PC-9 (cell line): ENCODE measurements at places on chromosomes 1 and 21.

GRCh38 chr1:70672442-70672888, 261.4 kb downstream of the CTH start:
- DNase-seq = no peak

DNA sequence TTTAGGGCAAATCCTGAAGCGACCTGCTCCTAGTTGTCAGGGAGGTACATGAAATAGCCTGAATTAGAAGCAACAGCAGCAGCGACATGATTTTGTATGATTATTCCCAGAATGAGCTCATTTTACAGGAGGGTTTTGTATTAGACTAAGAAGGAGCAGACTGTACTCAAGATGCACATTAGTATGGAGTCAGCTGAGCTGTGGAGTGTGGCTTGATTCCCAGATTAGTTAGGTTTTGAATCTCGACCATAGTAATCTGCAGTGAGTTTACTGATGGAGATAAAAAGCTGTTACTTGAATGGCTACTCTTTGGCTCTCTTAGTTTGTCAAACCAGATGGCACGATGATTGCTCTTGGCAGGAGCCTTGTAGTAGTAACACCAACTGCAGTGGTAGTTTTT, 143.1 kb downstream of the PHTF1 start:
- DNase-seq = no peak

DNA sequence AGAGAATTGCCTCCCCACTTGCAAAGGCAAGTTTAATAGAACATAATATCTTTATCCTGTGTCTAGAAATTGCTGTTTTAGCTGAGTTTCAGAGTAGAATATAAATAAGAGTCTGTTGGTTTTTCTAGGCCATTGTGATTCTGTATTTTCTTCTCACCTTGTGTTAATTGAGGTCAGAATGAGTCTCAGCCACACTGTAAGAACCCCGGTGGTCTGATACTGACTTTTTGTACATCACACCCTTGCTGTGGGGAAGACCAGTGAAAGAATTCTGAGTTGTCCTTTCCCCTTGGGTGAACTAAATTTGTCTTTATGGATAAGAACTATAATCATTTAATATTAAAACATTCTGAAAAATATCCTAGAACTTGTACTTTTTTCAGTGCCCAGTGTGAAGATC, 6.8 kb downstream of the HIPK1 start:
- no peak for DNase-seq

DNA sequence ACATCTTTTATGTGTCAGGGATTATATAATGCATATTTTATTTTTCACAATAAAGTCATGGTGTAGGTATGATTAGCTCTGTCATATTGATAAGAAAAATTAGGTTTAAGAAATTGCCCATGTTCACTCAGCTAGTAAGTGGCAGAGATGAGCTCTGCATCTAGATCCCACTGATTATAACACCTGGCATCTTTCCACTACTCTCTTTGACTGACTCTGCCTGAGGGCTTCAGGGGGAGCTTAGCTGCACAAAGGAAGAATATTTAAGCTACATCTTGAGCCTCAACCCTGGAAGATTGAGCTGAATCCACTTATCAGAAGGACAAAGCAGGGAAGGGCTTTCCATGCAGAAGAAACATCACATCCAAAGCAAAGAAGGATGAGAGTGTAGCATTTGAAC, 190.4 kb downstream of the MIS18A start:
- DNase-seq = no peak

DNA sequence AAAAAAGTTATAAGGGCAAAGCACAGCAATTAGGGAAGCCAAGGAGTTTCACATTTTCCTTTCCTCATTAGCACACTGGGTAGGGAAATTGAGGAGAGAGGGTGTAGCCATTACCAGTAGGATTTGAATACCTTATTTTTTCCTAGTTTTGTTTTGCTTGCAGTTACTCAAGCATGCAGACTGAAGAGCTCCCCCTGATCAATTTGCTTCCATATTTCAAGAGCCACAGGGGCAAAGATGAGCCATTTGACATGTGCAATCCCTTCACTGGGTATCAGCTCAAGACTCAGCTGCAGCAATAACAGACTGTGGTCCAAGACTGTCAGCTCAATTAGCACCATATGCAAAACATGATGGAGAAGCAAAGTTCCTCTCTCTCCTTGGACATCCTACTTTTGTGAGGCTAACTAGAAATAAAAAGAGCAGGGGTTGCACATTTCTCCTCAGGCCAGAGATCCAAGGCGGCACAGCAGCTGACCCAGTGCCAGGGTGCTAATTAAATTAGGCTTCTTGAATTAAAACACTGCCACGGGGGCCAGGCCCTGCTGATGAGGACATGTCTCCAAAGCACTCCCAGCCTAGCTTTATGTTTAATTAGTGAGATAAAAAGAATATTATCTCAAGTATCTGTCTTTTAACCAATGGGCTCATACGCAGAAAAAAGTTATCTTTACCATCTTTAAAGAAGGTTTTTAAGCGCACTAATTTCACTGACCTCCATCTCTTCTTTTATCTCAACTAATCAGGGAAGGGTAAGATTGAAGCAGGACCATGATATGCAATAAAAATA, 36.7 kb upstream of the LRRC53 start:
- no peak for DNase-seq

GRCh38 chr1:109243221-109243620, 6.1 kb upstream of the CELSR2 start:
- no peak for DNase-seq

DNA sequence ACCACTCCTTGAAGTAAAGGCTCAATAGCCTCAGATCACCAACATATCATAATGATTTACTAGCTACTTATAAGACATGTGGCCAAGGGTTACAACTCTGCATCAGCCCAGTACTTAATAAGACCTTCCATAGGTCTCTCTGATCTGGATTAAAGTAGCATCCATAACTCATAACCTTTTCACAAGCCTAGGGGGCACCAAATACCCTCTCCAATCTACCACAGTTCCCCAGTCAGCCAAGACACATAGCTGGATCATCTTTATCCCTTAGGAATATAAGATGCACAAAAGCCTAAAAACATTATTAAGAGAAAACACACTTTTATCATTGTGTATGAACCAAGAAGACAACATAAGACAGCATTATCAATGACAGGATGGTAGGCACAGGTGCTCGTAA, 22.1 kb downstream of the SSX2IP start:
- DNase-seq = no peak

- no peak for DNase-seq
Observed at GRCh38 chr21:27422435-27422834, 455.5 kb upstream of the ADAMTS5 start.

GRCh38 chr1:18118078-18118477, 10.5 kb downstream of the IGSF21 start:
- DNase-seq = no peak

- DNase-seq = no peak
Observed at GRCh38 chr1:111412839-111413238, 14.7 kb downstream of the OVGP1 start.

DNA sequence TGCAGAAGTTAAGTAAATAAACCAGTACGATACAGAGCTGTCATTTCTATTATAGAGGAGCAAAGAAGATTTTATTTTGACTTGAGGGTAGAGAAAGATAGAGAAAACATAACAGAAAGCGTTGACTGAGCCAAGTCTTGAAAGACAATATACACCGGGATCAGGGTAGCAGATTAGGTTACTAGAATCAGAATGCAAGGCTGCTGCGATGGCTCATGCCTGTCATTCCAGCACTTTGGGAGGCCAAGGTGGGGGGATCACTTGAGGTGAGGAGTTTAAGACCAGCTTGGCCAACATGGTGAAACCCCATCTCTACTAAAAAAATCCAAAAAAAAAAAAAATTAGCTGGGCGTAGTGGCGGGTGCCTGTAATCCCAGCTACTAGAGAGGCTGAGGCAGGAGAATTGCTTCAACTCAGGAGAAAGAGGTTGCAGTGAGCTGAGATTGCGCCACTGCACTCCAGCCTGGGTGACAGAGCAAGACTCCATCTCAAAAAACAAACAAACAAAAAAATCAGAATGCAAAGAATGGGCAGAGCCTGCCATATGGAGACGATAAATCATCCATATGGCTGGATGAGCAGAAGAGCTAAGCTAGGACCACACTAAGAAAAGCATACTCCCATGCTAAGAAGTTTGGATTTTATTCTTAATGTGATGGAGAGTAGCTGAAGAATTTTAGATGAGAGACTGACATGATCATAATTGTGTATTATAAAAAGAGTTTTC, 9.9 kb upstream of the ABCD3 start:
- DNase-seq = no peak
